Vagina (tissue), 2 donors: ENCODE measurements at places on chromosomes 6 and 20.

DNA sequence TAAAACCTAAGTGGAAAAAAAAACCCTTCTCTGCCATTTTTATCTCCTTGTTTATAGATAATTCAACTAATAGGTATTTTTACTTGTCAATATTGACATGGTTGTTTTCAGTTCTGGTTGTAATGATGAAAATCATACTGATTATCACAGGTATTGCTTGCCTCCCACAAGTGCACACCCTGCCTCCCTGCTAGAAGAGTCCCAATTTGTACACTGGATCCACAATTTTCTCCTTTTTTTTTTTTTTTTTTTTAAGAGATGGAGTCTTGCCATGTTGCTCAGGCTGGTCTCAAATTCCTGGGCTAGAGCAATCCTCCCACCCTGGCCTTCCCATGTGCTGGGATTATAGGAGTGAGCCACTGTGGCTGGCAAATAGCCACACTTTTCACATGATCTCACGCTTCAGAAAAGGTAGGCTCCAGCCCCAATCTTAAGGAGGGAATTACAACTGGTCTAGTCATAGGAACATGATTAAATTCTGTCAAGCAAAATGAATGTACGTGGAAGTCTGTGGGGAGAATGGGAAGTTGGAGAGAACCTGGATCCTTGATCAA is 12.3 kb downstream of the DYNLT2 start:
- no peak for DNase-seq

GRCh38 chr6:81237226-81237625 is 515.3 kb downstream of the TENT5A start:
- no peak for DNase-seq

DNA sequence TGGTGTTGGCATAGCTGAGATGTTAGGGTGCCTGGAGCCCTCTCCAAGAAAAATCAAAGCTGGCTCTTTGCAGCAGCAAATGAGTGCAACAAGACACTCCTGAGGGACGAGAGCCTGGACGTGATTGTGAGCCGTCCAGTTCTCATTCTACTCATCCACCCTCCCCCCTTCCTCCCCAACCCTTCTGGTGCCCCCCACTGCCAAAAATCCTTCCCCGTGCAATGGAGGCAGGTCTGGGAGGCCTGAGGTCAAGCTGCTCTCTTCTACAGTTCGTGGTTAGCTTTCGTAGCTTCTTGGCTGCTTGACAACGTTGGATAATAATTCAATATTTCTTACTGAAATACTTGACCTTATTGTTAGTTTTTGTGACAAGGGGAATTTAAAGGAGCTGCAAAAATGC is 185.3 kb upstream of the SUPT3H start:
- no peak for DNase-seq

- no peak for DNase-seq
Measured at GRCh38 chr6:80579391-80580023, 473.0 kb downstream of the BCKDHB start.

DNA sequence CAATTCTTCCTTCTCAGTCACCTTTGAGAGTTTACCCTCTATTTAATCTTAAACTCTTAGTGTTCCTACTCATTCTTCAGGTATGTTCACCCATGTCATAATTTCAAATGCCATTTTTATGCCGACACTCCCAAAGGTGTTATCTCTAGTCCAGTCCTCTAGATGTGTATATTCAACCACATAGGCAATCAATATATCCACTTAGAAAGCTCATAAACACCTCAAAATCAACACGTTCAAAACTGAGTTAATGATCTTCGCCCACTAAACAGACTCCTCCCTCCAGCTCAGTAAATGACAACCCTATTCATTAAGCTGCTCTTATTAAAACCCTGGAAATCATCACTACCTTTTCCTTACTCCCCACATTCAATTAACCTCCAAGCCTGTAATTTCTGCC is 6.4 kb downstream of the OSTM1 start:
- DNase-seq, result no peak
